T-helper 17 cell (primary cell): ENCODE measurements at places on chromosomes 7 and 10.

DNA sequence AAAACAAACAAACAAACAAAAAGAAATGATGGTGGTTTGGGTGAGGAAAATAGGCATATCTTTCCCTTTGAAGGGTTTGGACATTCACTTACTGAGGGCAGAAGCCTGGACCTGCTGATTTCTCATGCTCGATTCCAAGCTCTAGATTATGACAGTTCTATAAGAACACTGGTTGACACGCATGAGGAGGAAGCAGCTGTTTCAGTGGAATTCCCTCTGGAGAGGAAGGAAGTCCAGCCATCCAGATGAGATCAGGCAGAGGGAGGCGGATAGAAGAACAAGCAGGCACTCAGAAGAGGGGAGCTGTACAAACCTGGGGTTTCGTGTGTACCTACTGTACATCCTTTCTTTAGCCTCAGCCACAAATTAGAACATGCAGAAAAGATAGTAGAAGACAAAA lies 691.9 kb downstream of the INHBA start:
- no peaks in the 10 kb centered on the region for H3K27me3 ChIP-seq
- no peaks in the 10 kb centered on the region for H3K4me1 ChIP-seq

DNA sequence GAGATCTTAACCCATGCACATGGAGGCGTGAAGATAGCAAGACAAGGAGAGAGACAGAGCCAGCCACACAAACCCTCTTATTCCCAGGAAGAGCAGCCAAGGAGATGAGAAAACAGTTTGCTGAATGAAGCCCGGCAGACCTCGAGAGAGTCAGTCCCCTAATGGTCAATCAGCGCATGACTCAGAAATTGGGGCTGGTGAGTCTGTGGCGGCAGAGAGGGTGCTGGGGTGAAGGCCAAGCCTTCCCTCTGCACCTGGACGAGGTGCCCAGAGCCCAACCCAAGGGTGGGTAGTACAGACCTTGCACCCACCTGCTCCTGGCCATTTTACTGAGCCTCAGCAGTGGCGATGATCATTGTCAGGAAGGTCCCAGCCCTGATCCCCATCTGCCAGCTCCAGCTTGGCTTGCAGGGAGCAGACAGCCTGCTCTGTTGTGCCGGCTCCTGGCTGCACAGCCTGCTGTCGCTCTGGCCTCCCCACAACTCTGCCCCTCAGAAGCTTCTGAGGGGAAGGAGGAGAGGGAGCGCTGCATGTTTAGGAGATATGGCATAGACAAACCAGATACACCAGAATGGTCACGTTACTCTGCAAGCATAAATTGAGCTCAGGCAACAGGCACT lies 256.6 kb downstream of the RPS24 start:
- H3K4me1 ChIP-seq, result peaks cover 3% of the 10 kb centered on the region
- no peak overlapping the region for H3K4me3 ChIP-seq
- DNase-seq, result no peak
- H3K36me3 ChIP-seq, result peaks cover 2% of the 10 kb centered on the region
- no peak overlapping the region for H3K27ac ChIP-seq
- H3K27me3 ChIP-seq, result peaks cover 20% of the 10 kb centered on the region

DNA sequence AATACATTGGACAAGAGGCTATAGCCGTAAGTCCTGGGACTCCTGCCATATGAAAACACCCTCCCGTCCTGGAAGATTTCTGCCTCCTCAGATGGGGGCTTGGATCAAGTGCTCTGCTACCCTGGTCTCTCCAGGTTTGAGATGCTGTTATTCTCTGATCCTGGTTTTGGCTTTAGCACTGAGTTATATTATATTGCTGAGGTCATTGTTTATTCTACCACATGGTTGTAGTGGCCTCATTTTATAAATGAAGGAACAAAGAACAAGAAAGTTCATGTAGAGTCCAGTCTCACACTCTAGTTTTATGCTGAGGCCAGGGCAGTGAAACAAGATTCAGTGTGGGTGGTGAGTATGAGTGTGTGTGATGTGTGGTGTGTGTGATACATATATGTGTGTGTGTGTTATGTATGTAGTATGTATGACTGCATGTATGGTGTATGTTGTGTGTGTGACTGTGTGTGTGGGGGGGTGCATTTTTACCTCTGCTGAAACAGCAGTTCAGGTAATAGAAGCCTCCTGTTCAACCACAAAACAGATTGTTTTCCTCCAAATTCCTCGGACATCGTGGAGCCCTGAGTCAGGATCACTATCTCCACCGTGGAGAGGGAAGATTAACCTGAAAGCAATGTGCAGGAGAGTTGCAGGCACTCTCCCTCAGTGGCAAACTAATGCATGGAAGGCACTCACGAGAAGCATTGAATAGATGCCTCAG lies 80.7 kb downstream of the C7orf25 start:
- H3K36me3 ChIP-seq, result peaks cover 3% of the 10 kb centered on the region
- no peaks in the 10 kb centered on the region for H3K4me1 ChIP-seq
- no peak overlapping the region for H3K27ac ChIP-seq
- H3K4me3 ChIP-seq, result no peak overlapping the region
- no peak for DNase-seq
- peaks cover 40% of the 10 kb centered on the region for H3K27me3 ChIP-seq

GRCh38 chr7:27359181-27360125 lies 116.9 kb downstream of the EVX1 start:
- H3K27me3 ChIP-seq, result peaks cover 29% of the 10 kb centered on the region
- H3K27ac ChIP-seq, result no peak overlapping the region
- no peak for DNase-seq

DNA sequence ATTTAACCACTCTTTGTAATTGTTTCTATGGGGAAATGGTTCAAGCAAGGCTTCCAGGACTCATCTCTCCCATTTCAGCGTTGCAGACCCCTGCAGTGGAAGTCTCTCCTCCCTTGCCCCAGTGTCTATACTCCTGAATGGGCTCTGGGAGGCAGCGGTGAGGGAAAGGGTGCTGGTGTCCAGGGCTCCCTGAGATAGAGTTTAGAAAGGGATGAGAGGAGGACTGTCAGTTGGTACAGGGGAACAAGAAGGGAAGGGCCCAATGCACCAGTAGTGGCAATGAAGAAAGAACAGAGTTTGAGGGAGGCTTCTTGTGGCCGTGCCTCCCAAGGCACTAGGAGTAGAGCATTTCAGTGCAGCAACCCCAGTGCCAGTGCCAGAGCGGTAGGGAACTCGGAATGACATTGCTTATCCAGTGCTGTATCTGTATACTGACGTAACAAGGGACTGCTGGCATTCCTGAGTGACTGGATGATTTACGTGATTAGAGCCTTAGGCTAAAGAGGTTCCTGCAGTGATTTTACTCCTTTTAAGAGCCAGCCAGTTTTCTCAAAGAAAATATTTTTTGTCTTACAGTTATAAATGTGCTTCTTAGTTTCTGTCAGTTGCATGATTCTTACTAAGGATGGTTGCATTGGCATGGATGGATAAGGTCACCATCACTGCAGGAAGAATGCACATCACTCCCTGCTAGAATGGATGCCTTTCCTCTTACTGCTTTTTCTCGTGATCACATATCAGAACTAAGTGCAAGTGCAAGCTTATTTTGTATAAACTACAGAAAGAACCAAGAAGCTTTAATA lies 28.0 kb downstream of the PRPF18 start:
- H3K27me3 ChIP-seq, result no peaks in the 10 kb centered on the region
- no peak overlapping the region for H3K4me3 ChIP-seq
- DNase-seq, result no peak
- H3K27ac ChIP-seq, result no peak overlapping the region
- H3K36me3 ChIP-seq, result peaks cover 21% of the 10 kb centered on the region
